ENCODE measurements at places on chromosomes 3 and 15. TPM values are rescaled to one million over a fixed set of nuclear protein-coding genes. Genes with fewer than 3 reads are reported as not detected.

GRCh38 chr3:62131620-62132019 is 241.7 kb downstream of the FEZF2 start:
- no peak for DNase-seq

ACKR4 gene
- total RNA-seq: not detected

CTXN2 gene
- total RNA-seq: 0.05 TPM

- DNase-seq: no peak
Observed at GRCh38 chr3:157103280-157103679, 56.7 kb downstream of the CCNL1 start.

KCNMB3 gene
- total RNA-seq: 3.5 TPM

DNA sequence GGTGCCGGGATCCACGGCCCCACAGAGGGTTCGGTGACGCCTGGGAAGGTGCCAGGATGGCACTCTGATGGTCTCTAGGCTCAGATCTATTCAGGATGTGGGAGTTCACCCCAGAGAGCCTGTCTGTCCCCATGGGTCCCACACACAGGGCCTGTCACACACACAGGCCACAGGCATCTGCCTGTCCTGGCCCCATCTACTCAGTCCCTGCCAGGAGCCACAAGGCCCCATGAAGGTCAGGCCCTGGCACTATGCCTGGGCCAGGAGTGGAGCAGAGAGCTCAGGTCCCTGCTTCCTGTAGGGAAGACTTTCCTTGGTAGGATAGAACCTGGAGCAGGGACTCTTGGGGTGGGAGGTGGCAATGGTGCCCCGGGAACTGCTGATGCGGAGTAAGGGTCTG is 49.0 kb upstream of the FURIN start:
- DNase-seq: no peak
